Activated T-cell treated with anti-CD3 and anti-CD28 coated beads, Interleukin-2, amount 50 U/mL, for 48 hours (primary cell): ENCODE measurements at places on chromosomes 7 and 10.
A peak's percentile ranks its signal among the peaks of the same experiment; 100 is the strongest.

DNA sequence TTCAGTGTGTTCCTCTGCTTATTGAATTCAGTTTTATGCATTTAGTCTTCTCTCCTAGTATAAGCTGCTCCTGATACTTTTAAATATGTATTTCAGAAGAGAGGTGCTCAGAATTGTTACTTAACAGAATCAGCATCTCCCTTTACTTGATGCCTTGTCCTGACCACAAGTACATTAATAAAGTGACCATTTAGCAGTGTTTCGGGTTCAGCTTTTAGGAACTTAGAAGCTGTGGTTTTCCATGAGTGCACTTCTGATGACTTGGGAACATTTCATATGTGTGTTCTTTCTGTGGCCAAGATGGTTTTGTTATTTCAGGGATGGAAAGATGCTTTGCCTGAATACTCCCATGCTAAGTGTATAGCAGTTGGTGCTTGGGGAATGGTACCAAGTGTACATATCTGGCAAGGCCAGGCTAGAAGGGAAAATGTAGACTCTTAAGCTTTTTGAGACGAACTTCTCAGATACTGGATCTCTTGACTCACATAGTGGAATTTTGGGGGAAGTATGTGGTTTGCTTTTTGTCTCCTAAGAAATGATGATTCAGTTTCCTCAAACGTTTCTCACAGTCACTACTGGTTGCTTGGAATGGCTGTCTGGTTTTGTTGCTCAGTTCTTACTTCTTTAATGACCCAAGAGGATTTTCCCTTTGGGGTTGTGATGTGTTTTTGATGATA is 17.2 kb downstream of the SGPL1 start:
- no peak for DNase-seq

DNA sequence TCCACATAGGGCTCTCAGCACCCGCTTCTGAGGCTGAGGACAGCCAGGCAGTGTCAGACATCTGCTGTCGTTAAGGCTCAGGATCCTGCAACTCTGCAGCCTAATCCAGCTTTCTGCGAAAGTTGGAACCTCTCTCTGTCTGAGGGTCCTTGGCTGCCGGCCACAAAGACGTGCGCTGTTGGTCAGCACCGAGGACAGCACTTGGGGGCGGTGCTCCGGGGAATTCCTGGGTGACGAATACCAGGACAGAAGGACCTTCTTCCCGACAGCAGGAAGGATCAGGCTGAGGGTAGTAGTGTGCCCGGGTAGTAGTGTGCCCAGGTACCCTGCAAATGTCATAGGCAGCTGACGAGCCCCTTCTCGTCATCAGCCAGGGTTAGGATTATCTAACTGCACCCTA is 16.0 kb upstream of the RASGEF1A start:
- no peak for DNase-seq

- DNase-seq = no peak
Observed at GRCh38 chr10:70828923-70829322, 13.2 kb downstream of the SGPL1 start.

DNA sequence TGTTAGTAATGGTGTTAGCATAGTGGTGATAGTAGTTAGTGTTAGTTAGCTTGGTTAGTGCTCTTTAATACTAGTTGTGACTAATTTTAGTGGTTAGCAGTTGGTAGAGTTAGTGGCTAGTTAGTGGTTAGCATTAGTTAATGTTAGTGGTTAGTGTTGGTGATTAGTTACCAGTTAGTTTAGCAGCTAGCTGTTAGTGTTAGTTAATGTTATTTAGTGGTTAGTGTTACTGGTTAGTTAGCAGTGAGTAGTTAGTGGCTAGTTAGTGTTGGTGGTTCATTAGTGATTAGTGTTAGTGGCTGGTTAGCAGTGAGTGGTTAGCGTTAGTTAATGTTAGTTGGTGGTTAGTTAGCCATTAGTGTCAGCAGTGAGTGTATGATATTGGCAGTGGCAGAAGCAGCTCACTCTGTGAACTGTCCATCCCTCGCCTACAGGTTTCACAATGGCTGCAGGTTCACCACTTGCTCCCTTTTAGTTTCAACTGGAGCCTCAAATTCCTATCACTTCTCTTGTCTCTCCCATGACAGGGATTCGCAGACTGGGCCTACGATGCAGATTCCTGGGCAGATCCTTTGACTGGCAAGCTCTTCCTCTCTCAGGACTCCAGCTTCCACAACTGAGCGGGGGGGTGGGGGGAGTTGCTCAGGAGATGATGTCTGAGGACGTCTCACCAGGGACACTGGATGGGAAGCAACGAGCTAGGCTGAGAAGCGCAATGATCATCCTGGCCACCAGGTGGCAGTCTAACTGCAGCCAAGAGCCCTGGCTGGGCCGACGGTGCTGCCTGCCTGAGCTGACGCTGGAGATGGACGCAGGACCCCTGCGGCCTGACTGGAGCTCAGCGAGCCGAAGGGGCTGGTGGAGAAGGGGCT is 19.5 kb downstream of the GHRHR start:
- peak; percentile 87 for DNase-seq

GRCh38 chr7:101999393-101999792 is 182.0 kb downstream of the CUX1 start:
- DNase-seq = no peak

DNA sequence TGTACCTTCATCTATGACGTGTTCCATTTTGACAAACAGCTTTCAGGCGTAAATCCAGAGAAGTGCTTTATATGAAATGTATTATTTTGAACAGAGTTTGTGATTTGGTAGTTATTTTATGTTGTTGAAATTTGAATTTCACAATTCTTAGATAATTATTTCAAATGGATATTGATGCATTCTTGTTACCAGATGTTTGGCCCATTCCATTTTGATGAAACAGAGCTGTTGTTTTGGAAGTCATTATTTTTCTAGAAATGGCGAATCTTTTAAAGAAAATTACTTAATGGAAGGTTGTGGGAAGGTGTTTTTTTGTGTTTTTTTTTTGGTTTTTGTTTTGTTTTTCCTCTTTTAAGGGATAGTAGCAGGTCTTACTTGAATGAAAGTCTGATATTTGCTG is 2.4 kb downstream of the OTUD1 start:
- no peak for DNase-seq

- no peak for DNase-seq
Observed at GRCh38 chr7:29115753-29116152, 30.6 kb downstream of the CPVL start.

GRCh38 chr10:5079836-5080235 is 14.4 kb upstream of the AKR1C3 start:
- DNase-seq = no peak

DNA sequence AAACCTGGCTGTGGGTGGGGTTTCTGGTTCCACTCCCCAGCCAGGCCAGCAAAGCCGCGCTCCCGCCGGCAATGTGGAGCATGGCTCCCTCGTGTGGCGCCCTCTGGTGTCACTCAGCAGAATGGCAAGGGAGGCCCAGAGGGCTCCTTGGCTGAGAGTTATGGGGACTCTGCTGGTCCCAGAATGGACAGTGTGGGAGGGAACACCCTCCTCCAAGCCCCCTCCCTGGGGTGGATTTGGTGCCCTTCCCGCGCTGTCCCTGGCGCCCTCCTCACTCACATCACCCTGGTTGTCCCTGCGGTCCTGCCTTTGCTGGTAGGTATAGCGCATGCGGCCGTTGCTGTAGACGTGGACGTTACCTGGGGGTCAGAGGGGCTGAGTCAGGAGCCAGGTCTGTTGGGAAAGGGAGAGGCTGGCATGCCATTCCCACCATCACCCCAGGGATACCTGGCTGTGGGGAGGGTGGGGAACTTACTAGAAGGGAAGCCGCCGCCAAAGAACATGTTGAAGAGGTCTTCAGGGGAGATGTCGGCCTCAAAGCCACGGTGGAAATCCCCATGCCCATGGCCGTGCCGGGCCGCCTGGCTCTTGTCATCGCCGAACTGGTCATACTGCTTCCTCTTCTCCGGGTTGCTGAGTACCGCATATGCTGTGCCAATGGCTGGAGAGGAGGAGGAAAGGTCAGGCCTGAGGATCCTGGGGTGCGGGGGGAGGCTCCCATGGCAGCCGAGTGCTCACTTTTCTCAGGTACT is 14.0 kb downstream of the DNAJB12 start:
- peak; percentile 88 for DNase-seq

DNA sequence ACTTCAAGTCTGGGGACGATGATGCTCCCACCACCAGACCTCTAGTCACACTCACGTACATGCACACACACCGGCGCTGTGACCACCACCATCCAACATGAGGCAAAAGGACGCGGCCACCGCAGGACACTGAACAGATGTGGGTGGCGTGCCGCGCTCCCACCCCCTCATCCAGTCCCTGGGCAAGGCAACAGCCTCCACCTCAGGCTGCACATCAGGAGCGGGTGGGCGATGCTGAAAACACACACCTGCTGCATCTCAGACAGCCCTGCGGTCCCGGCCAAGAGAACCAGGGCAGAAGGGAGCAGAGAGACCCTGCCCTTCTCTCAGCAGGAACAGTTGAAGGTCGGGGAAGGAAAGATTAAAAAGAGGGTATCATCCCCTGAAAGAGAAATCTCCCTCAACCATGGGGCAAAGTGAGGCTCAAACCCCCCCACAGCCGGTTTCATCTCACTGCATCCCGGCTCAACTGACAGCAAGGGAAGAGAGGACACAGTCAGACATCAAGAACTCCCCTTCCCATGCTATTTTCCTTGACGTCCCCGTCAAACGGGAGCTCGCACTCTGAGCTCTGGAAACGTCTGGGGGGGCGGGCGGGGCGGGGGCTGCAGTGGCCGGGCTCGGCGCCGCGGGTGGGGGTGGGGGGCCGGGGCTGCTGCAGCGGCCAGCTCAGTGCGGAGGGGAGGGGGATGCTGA is 1.1 kb downstream of the CAMK2G start:
- no peak for DNase-seq
